Heart left ventricle (tissue), 16 donors: ENCODE measurements at places on chromosomes 16 and 17. TPM values are rescaled to one million over a fixed set of nuclear protein-coding genes. Genes with fewer than 3 reads are reported as not detected.

Gene CCDC154
- 0.93 TPM for total RNA-seq

Gene CDIPT
- total RNA-seq, result 143 TPM

GRCh38 chr17:36850790-36851189 is 86.5 kb upstream of the LHX1 start:
- no peak for DNase-seq

- no peak for DNase-seq
Measured at GRCh38 chr16:75804368-75804767, 78.1 kb upstream of the CPHXL start.

GRCh38 chr16:86774931-86775330 is 196.6 kb downstream of the FOXL1 start:
- no peak for DNase-seq

DNA sequence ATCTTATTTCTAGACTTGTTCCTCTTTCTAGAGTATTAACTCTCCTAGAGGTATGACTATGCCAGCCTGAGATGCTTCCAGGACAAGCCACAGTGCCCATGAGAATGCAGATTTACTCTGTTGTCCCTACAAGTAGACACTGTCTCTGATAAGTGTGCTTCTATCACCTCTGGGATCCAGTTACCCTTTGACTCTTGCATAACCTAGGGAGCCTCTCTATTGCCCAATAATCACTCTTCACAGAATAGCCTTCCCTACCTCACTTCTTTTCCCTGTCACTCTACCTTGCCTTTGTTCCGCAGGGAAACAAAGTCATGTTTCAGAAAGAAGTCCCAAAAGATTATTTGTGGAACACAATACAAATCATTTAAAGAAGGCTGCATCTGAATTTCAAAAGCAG is 1.6 kb upstream of the KRT34 start:
- DNase-seq, result no peak
